Activated naive CD8-positive, alpha-beta T cell treated with anti-CD3 and anti-CD28 coated beads, Interleukin-2, amount 10 ng/mL, durations not matched to agents 7 days and 5 days (primary cell): ENCODE measurements at places on chromosomes 5 and 9. TPM values are rescaled to one million over a fixed set of nuclear protein-coding genes. Genes with fewer than 3 reads are reported as not detected.

LMX1B gene
- not detected for total RNA-seq

CEL gene
- 1.4 TPM for total RNA-seq

SPINK7 gene
- total RNA-seq, result not detected

- H3K27me3 ChIP-seq, result no peaks in the 10 kb centered on the region
- no peaks in the 10 kb centered on the region for H3K36me3 ChIP-seq
- no peak overlapping the region for H3K4me3 ChIP-seq
- no peak for DNase-seq
- no peaks in the 10 kb centered on the region for H3K4me1 ChIP-seq
- H3K27ac ChIP-seq, result no peak overlapping the region
Measured at GRCh38 chr9:13939134-13939533, 374.8 kb downstream of the NFIB start.

DNA sequence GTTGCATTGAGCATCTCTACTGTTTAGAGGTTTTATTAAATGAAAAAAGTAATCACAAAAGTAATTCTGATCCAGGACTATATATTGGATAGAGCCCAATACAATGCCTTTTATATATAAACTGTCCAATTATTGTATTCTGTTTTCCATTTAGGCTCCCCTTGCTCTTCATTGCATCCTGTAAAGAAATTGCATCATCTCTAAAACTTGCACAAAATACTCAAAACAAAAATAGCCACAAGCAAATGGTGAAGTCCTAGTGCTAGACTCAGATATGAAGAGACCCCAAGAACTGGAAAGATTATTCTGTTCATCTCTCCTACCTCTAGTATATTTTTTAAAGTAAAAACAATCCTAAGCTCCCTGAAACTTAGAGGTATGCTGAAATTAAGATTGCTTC is 195.8 kb downstream of the NNT start:
- H3K4me3 ChIP-seq, result no peak overlapping the region
- no peak overlapping the region for H3K27ac ChIP-seq
- no peak for DNase-seq
- H3K4me1 ChIP-seq, result no peaks in the 10 kb centered on the region
- no peaks in the 10 kb centered on the region for H3K36me3 ChIP-seq
- peaks cover 3% of the 10 kb centered on the region for H3K27me3 ChIP-seq

G3BP1 gene
- total RNA-seq, result 164 TPM

PALM2AKAP2 gene
- total RNA-seq, result not detected

- H3K36me3 ChIP-seq, result no peaks in the 10 kb centered on the region
- no peaks in the 10 kb centered on the region for H3K4me1 ChIP-seq
- H3K27me3 ChIP-seq, result peaks cover 10% of the 10 kb centered on the region
- no peak overlapping the region for H3K4me3 ChIP-seq
Measured at GRCh38 chr9:106869458-106869857, 6.5 kb downstream of the ZNF462 start.

DNA sequence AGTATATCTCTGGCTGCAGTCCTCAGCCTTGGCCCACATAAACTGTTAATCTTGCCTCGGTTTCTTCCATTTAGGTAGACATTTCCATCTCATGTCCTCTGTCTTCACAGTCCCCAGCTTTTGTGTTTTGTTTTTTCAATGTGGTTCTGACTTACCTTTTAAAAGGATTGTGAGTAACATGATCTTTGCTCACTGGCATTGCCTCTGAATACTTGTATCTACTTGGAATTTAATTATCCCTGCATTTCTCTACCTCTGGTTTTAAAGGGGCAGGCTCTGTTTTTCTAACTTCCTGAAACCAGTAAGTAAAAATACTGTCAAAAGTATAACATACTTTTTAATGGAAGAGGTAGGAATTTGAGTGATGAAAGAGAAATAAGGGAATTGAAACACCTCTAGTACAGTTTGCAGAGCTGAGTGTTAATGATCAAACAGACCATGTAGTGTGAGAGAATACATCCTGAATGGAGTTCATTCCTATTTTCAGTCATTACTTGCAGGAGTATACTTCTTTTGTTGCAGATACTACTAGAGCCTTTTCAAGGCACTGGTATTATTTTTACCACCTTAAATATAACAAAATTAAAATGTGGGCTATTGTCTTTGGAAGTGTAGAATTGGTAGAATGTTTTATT is 62.6 kb downstream of the MTREX start:
- H3K36me3 ChIP-seq, result peaks cover 45% of the 10 kb centered on the region
- no peaks in the 10 kb centered on the region for H3K27me3 ChIP-seq

DNA sequence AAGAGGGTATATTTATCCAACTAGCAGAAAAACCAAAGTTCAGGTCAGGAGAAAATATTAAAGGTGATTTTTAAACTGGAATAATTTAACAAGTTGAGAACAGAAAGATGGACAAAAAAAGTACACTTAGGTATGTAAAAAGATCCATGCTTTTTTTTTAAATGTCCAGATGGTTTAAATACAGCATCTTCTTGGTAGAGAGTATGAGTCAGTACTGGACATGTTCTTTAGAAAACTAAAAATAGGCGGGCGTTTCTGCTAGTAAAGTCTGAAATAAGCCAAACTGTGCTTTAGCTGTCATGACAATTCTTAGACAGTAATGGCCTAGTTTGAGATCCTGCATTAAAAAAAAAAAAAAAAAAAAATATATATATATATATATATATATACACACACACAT is 255.9 kb upstream of the ST8SIA4 start:
- H3K27ac ChIP-seq, result no peak overlapping the region
- H3K36me3 ChIP-seq, result no peaks in the 10 kb centered on the region
- no peak overlapping the region for H3K4me3 ChIP-seq
- H3K4me1 ChIP-seq, result no peaks in the 10 kb centered on the region
- no peak for DNase-seq

DNA sequence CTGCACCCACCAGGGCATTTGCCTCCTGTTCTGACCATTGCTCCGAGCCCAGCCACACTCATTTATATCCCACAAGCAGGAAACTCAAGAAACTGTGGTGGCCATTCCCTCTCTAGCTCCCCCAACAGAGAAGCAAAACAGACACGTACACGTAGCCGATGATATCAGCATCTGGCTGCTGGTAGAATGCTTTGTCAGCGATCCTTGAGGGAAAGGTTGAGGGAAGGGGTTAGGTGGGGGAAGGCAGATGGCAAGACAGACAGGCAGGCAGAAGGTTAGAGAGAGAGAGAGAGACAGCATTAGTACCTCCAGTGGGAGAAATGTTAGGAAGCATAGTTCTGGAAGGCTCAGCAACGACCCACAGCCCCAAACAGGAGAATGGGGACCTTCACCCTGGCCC is 7.8 kb downstream of the HIGD2A start:
- H3K4me3 ChIP-seq, result no peak overlapping the region
- DNase-seq, result no peak
- peak overlapping the region; percentile 11 for H3K27ac ChIP-seq
- no peaks in the 10 kb centered on the region for H3K27me3 ChIP-seq

DNA sequence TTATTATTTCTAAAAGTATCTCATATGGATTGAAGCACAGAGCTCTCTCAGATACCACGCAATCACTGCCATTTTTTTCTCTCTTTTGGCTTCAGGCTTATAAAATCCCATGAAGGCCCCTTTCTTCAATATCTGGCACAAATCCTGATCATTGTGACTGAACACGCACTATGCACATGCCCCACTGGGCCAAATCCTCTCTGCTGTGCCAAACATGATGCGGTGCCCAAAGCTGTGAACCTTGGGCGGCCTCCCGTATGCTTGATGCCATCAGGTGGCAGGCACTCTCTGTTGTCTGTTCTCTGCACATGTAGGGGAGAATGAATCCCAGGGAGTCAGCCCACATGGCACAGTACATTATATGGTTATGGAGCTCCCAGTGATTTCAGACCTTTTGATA is 375.0 kb upstream of the RGMB start:
- H3K27me3 ChIP-seq, result peaks cover 2% of the 10 kb centered on the region
- no peak for DNase-seq
- H3K4me1 ChIP-seq, result no peaks in the 10 kb centered on the region
- no peaks in the 10 kb centered on the region for H3K36me3 ChIP-seq
- no peak overlapping the region for H3K4me3 ChIP-seq
- no peak overlapping the region for H3K27ac ChIP-seq

GRCh38 chr5:53076014-53076583 is 33.5 kb downstream of the MOCS2 start:
- H3K36me3 ChIP-seq, result peaks cover 56% of the 10 kb centered on the region
- DNase-seq, result no peak
- H3K27ac ChIP-seq, result no peak overlapping the region
- H3K4me1 ChIP-seq, result peaks cover 17% of the 10 kb centered on the region

SLC25A48 gene
- total RNA-seq, result not detected

CCDC192 gene
- not detected for total RNA-seq

ZNF454 gene
- total RNA-seq, result not detected

NKD2 gene
- total RNA-seq, result 0.36 TPM

- peaks cover 8% of the 10 kb centered on the region for H3K4me1 ChIP-seq
- H3K4me3 ChIP-seq, result no peak overlapping the region
- H3K27me3 ChIP-seq, result peaks cover 3% of the 10 kb centered on the region
- H3K27ac ChIP-seq, result no peak overlapping the region
- no peak for DNase-seq
Measured at GRCh38 chr9:32347571-32347970, 36.9 kb upstream of the ACO1 start.

DNA sequence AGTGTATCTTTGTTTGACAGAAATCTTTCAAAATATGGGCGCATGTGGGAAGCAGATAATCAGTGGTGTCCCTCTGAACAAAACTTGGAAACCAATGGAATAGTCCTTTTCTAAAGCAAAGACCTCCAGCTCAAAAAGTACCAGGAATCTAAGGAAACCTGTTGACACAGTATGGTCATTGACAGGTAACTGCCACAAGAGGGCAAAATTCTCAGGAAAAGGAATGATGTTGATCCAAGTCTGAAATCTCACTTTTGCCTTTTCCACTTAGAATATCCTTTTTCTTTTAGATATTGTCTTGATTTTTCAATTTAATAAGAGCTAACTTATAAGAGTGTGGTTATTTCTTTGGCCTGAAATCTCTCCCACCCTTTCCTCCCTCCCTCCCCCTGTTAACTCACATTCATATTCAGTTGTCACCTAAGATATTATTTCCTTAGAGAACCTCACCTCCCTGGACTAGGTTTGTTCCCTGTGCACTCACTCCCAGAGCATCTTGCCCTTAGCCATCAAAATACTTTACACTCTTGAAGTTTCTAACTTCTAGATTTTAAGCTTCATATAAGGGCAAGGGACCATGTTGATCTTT is 59.0 kb upstream of the BARX1 start:
- peaks cover 6% of the 10 kb centered on the region for H3K4me1 ChIP-seq
- H3K27ac ChIP-seq, result no peak overlapping the region
- no peak for DNase-seq
- H3K27me3 ChIP-seq, result no peaks in the 10 kb centered on the region
- H3K36me3 ChIP-seq, result no peaks in the 10 kb centered on the region

DNA sequence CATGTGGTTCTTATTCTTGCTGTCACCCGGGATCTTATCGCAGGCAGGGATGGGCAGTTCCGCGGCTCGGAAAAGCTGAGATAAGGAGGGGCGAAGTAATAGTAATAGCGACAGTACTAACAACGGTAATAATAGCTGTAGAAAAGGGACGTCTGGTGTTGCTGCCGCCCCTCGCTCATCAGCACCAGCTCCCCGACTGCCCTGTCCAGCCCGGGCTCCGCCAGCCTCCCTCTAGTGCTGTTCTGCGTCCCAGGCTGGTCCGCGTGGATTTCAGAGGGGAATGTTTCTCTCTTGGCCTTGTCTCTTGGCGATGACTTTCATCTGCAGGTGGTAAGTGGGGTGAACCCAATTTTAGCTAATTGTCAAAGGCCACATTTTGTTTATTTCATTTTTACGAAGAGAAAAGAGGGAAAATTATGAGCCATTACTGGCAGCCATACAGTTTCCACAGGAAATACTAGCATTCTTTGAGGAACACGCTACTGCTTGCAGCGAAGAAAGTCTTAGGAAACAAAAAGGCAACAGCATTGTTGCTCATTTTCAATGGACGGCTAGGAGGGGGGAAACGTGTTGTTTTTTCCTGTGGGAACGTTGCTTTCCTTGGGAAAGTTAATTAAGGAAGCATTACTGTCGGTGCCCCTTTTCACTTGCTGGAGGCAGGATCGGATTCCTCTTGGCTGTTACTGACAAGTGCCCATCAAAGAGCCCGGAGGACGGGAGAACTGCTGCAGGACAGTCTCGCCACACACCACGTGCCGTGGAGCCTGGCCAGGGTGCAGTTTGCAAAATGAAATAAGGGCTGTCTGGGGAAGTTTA is 762 bp downstream of the SNCAIP start:
- peaks cover 2% of the 10 kb centered on the region for H3K4me1 ChIP-seq
- H3K36me3 ChIP-seq, result no peaks in the 10 kb centered on the region
- peaks cover 46% of the 10 kb centered on the region for H3K27me3 ChIP-seq

GRCh38 chr5:115535479-115536035 is 9.0 kb downstream of the FEM1C start:
- H3K36me3 ChIP-seq, result peaks cover 62% of the 10 kb centered on the region
- no peak for DNase-seq
- no peak overlapping the region for H3K4me3 ChIP-seq
- H3K27ac ChIP-seq, result no peak overlapping the region
- H3K27me3 ChIP-seq, result no peaks in the 10 kb centered on the region

SLC6A7 gene
- not detected for total RNA-seq

FOXE1 gene
- 0.09 TPM for total RNA-seq

GRCh38 chr5:79745255-79745654 is 55.6 kb downstream of the CMYA5 start:
- H3K27me3 ChIP-seq, result peaks cover 27% of the 10 kb centered on the region
- peaks cover 10% of the 10 kb centered on the region for H3K4me1 ChIP-seq
- H3K4me3 ChIP-seq, result no peak overlapping the region

DNA sequence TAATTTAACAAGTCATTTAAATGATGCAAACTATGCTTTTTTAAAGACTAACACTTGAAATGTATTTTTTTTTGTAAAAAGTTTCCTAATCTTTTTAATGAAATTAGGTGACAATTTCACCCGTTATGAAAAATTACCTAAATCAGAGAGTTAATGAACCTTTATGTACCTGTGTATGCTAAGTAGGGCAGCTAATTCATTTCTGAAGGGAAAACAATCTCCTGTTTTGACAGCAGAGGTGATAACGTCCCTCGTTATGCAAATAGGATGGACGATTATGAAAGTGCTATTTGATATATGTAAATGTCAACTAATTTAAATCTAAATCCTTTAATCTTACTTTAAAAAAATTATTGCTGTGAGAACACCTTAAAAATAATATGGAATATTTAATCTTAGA is 58.8 kb downstream of the MEF2C start:
- DNase-seq, result no peak
- H3K27me3 ChIP-seq, result peaks cover 12% of the 10 kb centered on the region
- no peak overlapping the region for H3K4me3 ChIP-seq
- no peaks in the 10 kb centered on the region for H3K36me3 ChIP-seq
- H3K27ac ChIP-seq, result no peak overlapping the region
- peaks cover 20% of the 10 kb centered on the region for H3K4me1 ChIP-seq

DNA sequence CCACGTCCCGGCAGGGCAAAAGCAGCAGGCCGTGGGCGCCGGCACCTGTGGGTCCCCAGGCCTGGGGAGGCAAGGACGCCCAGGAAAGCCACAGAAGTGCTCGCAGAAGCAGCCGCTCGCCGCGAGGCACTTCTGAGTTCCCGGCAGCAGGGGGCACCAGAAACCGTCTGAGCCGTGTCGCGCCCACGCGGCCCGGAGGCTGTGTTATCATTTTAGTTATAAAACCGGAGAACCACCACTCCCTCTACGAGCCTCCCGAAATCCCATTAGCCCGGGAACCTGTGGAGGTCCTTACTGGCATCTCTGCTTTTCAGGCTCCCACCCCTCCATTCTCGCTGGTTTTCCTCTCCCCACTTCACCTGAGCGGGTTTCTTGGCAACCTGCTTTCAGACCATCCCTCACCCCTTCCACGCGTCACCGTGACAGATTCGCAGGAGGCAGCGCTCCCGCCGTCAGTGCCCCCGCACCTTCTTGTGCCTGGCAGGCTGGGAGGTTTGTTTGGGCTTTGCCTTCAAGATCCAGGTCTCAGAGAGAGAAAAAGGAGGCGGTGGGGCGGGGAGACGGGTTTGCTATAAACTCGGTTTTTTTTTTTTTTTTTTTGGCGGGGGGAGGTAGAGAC is 2.3 kb downstream of the GDNF start:
- DNase-seq, result peak; percentile 81
- H3K27ac ChIP-seq, result peak overlapping the region; percentile 64
- no peaks in the 10 kb centered on the region for H3K36me3 ChIP-seq
- H3K4me1 ChIP-seq, result peaks cover 23% of the 10 kb centered on the region
